ACHN (cell line): ENCODE measurements at places on chromosomes 7 and 10.

GRCh38 chr10:30000802-30001571 is 58.4 kb downstream of the JCAD start:
- DNase-seq: peak; percentile 7

DNA sequence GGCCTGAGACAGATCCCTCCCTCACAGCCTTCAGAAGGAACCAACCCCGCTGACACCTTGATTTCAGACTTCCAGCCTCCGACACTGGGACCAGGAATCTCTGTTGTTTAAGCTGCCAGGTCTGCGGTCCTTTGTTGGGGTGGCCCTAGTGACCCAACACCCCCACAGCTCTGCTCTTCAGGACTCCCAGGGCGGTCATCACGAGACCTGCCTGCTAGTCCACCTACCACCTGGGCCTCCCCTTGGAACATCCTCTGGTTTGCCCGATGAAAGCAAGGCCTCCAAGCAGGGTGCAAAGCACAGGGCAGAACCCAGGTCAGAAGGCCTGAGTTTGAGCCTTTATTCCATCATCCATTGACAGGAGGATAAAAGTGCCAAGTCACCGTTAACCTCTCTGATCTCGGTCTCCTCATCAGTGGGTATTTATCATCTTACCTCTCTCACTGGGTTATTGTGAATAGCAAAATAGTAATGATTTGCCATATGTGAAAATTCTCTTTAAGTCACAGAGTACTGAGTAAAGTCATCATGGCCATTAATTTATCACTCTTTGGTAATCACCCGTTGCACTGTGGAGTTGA is 16.9 kb upstream of the SMARCD3 start:
- DNase-seq: no peak

- DNase-seq: no peak
Observed at GRCh38 chr7:45698303-45699014, 124.3 kb downstream of the ADCY1 start.

- no peak for DNase-seq
Observed at GRCh38 chr10:117175215-117175900, 21.9 kb upstream of the KCNK18 start.

- no peak for DNase-seq
Observed at GRCh38 chr10:22174442-22174841, 43.4 kb downstream of the EBLN1 start.

GRCh38 chr10:98268694-98269431 is 869 bp upstream of the LOXL4 start:
- peak; percentile 75 for DNase-seq
